ENCODE measurements at places on chromosomes 6 and 20. TPM values are rescaled to one million over a fixed set of nuclear protein-coding genes. Genes with fewer than 3 reads are reported as not detected.

- no peak for DNase-seq
Measured at GRCh38 chr6:90131614-90132423, 164.8 kb downstream of the BACH2 start.

- DNase-seq: no peak
Measured at GRCh38 chr6:53960311-53960710, 150.9 kb upstream of the MLIP start.

GRCh38 chr20:44028003-44028730, 113.5 kb downstream of the TOX2 start:
- DNase-seq: no peak

DNA sequence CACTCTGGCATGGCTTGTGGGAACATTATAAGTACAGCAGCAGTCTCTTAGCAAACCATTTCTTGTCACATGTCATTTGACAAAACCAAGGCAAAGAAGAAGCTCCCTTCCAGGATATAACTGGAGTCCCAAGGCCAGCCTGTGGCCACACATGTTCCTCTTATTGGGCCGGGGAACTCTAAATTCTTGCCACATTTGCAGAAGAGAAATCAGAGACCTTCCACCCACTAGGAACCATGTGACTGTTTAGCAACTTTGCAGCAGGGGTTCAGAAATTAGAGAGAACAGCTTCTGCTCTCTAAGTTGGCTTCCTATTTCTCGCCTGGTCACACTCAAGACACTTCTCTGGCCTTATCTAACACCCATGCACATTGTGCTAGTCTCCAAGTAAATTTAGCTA, 20.4 kb upstream of the MEP1A start:
- no peak for DNase-seq

Gene HCK
- polyA plus RNA-seq: 2.0 TPM

Gene UNC5CL
- polyA plus RNA-seq: 10.7 TPM

Gene ADTRP
- polyA plus RNA-seq: 2.9 TPM

Gene LCA5
- 9.4 TPM for polyA plus RNA-seq

DNA sequence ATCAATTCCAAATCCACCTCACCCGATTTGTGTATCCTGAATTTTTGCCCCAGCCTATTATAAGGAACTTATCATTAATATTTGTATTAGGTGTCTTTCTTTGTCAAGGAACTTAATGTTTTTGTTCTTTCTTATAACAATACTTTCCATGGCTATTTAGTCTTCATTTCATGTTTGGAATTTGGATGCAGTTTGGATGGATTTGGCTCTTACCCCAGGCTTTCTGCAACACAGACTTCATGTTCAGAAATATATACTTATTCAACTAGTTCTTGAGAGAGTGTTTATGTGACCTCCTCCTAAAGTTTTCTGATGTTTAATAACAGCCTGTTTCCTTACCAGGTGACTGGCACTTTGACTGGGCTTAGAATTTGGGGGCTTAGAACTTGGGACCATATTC, 35.9 kb upstream of the TOX2 start:
- DNase-seq: no peak

DNA sequence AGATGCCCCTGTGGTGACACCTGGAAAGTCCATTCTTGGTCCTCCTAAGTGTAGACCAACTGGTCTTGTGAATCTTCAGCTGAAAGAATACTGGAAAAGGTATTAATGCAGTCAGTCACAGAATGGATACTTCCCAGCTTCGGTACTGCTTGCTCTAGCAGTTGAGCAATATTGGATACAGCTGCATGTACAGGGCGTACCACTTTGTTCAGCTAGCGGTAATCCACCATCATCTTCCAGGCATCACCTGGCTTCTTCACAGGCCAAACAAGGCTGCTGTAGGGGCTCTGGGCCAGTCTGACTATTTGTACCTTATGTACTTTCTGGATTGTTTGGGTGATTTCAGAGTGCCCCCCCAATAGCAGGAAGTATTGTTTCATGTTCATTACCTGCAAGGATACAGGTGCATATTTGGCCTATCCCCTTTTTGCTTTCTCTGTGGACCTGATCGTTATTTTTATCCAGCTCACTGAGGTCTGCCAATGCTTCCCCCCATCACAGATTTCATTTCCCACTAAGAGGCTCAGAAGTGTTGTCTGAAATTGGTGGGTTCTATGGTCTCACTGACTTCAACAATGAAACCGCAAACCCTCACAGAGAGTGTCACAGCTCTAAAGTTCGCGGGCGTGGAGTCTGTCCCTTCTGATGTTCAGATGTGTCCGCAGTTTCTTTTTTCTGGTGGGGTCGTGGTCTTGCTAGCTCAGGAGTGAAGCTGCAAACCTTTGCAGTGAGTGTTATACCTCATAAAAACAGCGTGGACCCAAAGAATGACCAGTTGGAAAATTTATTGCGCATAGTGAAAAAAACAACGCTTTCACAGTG, 52.2 kb downstream of the TRIM27 start:
- DNase-seq: no peak

- no peak for DNase-seq
Measured at GRCh38 chr6:39178235-39178634, 51.0 kb downstream of the KCNK5 start.

- no peak for DNase-seq
Measured at GRCh38 chr6:21281366-21281765, 312.2 kb upstream of the SOX4 start.

Gene CALHM4
- polyA plus RNA-seq: 0.43 TPM

- no peak for DNase-seq
Measured at GRCh38 chr6:16494793-16495192, 256.4 kb downstream of the GMPR start.

Gene CLVS2
- polyA plus RNA-seq: 0.24 TPM

- no peak for DNase-seq
Measured at GRCh38 chr20:33095249-33095648, 15.8 kb downstream of the BPIFB4 start.

GRCh38 chr6:26329763-26330511, 35.1 kb upstream of the BTN3A2 start:
- no peak for DNase-seq

DNA sequence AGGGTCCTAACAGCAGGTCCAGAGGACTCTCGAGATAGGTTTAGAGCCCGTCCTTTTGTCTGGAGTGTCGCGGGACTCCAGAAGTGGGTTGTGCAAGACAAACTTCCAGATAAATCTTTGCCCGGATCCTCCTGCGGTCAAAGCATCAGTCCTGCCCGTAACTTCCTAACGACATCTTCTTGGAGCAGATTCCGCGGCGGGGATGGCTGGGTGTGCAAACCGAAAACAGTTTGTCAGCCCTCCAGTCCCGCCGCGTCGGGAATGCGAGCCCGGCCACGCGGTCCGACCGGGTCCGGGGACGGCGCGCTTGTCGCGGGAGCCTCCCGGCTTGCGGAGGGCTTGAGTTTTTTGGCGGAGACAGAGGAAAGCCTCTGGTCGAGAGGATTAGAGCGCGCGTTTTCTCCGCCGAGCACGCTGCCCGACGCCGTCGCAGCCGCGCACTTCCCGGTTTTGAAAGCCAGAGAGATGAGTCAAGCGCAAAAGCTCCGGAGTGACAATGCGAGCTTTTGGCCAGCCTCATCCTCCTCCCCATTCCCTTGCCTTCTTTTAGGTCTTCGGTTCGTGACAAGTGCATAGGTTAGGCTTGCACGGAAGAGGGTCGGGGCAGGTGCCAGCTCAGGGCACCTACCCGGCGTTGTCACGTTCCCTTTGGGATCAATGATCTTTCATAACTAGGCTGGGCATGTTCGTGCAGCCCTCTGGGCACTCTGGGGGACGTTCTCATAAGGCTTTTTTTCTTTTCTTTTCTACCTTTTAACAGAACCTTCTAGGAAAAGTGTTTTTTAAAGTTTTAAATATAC, 91.3 kb upstream of the PRDM1 start:
- DNase-seq: no peak

Data from renal pelvis (tissue), 12 donors.